Stimulated activated CD4-positive, alpha-beta T cell treated with anti-CD3 and anti-CD28 coated beads, Interleukin-4, amount 100 ng/mL, for 1 hour (primary cell): ENCODE measurements at places on chromosomes 16 and 17.

DNA sequence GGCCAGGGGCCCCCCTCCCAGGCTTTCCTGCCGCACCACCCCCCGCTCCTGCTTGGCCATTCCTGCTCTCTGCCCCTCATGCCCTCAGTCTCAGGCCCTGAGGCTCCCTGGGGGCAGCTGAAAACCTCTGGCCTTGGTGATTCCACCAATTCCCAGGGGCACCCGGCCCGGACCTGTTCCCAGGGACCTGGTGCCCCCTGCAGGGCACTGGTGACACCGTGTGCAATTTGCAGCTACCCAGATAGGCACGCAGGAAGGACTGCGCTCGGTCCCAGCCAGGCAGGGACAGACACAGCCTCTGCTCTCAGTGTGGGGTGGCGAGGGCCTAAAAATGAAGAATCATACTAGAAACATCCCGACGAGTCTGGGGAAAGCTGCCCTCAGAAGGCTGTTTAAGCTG is 13.4 kb downstream of the WFDC1 start:
- peak; percentile 16 for DNase-seq

GRCh38 chr17:4632581-4632920 is 8.9 kb downstream of the ALOX15 start:
- DNase-seq, result no peak

- no peak for DNase-seq
These were observed 35.5 kb downstream of the PIPOX start for GRCh38 chr17:29078183-29079045.

GRCh38 chr16:86481607-86482006 is 28.7 kb upstream of the FOXF1 start:
- DNase-seq, result no peak

GRCh38 chr17:50149417-50150353 is 792 bp downstream of the PPP1R9B start:
- DNase-seq, result peak; percentile 68

DNA sequence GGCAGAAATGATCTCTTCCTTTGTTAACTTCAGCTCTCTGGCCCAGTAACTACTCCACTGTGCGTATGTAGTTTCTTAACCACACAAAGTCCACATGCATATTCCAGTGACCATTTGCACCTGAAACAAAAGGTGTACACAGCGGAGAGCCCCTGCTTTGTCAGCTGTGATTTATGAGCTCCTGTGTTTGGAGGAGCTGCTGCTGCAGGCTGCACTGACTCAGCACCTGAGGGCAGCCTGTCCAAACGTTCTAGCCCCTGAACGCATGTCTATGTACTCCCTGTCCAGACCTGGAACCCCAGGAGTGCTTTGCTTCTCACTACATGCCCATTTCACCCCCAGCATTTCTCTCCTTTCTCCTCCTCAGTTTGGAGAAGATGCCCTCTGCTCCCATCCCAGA is 216.1 kb downstream of the ABCC12 start:
- DNase-seq, result no peak

DNA sequence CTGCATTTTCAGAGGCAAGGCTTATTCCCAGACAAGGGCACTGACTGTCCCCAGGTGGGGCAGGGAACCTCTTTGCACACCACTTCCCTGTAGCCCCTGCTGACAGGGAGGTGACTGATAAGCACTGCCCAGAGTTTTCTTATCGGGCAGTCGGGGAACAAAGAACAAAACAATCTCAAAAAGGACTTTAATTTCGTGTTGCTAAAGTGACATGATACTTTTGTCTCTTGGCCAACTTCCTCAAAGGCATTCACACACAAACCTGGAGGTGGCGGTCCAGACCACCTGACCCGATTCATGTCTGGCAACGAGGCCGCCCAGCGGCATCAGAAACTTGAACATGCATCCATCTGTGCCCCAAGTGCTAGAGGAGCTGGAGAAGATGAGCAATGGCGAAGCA is 28.9 kb downstream of the ZDHHC7 start:
- no peak for DNase-seq

DNA sequence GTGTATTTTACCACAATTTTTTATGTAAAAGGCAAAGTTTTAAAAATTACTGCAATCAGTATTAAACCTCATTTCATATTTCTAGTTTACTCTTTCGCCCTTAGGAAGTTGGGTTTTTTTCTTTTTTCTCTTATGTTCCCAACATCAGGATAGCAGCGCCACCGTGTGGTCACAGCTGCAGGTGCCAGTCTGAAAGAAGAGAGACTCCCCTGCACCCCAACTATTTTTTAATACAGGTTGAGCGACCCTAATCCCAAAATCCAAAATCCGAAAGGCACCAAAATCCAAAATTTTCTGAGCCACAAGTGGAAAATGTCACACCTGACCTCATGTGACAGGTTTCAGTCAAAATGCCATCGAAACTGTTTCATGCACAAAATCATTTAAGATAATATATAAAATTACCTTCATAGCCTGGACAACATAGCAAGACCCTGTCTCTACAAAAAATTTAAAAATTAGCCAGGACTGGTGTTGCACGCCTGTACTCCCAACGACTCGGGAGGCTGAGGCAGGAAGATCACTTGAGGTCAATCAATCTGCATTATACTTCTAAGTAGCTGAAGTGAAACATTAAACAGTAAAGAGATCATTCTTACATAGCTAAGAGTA is 21.8 kb upstream of the ASGR2 start:
- peak; percentile 84 for DNase-seq

DNA sequence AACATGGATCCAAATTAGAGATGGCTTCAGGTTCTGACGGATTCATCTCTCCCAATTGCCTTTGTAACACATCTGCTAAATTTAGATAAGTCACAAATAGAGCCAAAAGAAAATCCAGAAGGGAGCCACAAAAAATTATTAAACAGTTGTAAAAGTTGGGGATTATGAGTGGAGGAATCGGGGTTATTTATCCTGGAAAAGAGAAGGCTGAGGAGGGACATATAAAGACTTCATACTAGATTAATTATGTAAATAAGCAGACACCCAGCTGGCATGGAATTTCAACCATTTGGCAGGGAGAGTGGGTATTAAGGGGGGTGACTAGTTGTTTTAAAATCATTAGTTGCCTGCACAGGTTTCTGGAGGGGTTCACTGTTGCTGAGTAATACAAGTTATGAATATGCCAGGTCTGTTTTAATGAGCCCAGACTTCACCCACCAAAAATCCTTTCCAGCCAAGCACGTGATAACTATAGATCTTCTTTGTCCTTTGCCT is 89.6 kb downstream of the CDH13 start:
- DNase-seq, result no peak

GRCh38 chr16:9970796-9971195 is 211.4 kb downstream of the GRIN2A start:
- no peak for DNase-seq

- no peak for DNase-seq
These were observed 3.9 kb downstream of the MEAK7 start for GRCh38 chr16:84500531-84500930.

- no peak for DNase-seq
These were observed 1.1 kb downstream of the FAM171A2 start for GRCh38 chr17:44362459-44362948.

- no peak for DNase-seq
These were observed 26.8 kb downstream of the DYNLL2 start for GRCh38 chr17:58110012-58110411.

- DNase-seq, result no peak
These were observed 13.5 kb downstream of the SOX8 start for GRCh38 chr16:995087-995486.

GRCh38 chr17:358491-359151 is 6.0 kb upstream of the RPH3AL start:
- no peak for DNase-seq

GRCh38 chr16:2365397-2366294 is 25.1 kb upstream of the ABCA3 start:
- no peak for DNase-seq

GRCh38 chr17:37123386-37123785 is 174.6 kb downstream of the AATF start:
- no peak for DNase-seq

DNA sequence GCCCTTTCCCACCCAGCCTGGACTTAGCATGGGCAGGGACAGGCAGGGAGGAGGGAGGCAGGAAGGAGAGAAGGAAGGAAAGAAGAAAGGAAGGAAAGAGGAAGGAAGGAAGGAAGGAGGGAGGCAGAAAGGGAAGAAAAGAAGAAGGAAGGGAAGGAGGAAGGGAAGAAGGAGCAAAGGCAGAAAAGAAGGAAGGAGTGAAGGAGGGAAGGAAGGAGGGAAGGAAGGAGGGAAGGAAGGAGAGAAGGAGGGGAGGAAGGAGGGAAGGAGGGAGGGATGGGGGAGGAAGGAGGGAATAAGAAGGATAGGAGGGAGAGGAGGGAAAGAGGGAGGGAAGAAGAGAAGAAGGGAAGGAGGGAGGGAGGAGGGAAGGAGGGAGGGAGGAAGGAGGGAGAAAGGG is 110.4 kb downstream of the SALL1 start:
- no peak for DNase-seq

- no peak for DNase-seq
These were observed 11.2 kb upstream of the KCNJ2 start for GRCh38 chr17:70158180-70158579.

GRCh38 chr16:2524339-2524938 is 4.3 kb downstream of the AMDHD2 start:
- no peak for DNase-seq

DNA sequence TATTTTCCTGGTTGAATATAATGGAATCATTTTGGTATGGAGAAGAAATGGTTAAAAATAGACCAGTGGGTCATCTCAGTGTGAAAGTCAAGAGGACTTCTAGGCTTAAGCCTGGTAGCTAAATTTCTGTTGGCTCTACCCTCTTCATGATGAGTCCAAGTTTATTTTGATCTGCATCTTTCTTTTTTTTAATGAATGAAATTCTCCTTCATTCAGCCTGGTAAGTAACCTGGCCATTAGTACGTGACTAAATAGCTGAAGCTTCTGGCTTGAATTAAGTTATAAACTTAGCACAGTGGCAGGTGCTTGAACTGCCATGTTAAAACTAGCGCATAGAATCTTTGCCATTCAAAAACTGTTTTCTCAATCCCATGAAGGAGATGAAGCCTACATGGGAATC is 28.0 kb downstream of the NF1 start:
- no peak for DNase-seq

GRCh38 chr16:65446427-65446826 is 324.6 kb upstream of the CDH11 start:
- no peak for DNase-seq
